Activated naive CD4-positive, alpha-beta T cell (primary cell): ENCODE measurements at places on chromosomes 1 and 21.

DNA sequence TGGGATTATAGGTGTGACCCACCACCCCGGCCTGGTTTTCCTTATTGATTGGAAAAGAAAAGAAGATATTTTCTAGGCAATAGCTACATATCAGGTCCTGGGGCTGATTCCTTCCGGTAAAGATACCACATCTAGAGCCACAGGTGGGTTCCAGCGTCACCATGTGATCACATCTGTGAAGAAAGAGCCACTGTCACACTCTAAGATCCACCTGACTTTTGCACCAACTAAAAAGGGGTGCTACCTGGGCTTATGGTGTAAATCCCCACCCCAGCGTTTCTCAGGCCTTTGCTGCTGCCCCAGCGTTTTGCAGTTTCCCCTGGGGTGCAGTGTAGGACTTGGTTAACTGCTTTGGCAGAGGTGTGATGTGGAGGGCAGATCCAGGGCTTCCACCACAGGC, 22.3 kb upstream of the PDE9A start:
- no peak for DNase-seq

DNA sequence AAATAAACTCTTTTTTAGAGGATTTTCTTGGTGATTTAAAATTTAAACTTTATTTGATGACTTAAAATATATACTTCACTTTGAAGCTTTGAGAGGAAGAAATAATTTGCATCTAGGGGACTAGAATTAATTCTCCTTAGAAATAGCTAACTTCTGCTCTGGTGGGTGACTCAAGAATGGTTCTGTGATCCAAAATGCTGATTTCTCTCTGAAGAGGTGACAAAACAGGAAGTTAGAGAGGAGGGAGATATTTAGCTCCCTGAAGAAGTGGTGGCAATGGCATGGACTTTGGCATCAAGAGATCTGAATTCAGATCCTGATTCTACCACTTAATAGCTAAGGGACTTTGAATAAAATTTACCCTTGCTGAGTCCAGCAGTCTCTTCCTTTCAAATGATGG, 125.8 kb upstream of the ATP1B1 start:
- no peak for DNase-seq

GRCh38 chr21:29351691-29352090, 53.0 kb downstream of the BACH1 start:
- DNase-seq = no peak

DNA sequence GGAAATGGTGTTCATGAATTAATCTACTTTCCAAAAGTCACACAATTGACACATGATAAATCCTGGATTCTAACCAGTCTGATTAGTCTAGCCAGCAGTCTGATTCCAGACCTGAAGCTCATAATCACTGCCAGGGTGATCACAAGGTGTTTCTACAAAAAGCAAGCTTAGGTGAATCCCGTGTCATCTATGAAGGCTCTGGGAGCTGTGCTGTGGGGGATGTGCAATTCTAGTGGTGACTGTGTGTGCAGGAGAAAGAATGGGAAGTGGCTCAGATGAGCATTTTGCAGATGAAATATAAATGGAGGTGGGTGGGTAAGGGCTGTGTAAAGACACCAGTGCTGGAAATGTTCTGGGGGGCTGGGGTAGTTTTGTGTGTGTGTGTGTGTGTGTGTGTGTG, 1.8 kb upstream of the NPPB start:
- DNase-seq = no peak

- peak; percentile 35 for DNase-seq
Measured at GRCh38 chr1:113871597-113872113, at the start of gene PTPN22. Gene PTPN22 (minus strand): TSS chr1:113871712.

- DNase-seq = no peak
Measured at GRCh38 chr1:8839990-8840389, 22.6 kb upstream of the RERE start.

- no peak for DNase-seq
Measured at GRCh38 chr1:92346866-92347640, 48.2 kb downstream of the RPAP2 start.

GRCh38 chr1:23791516-23792047, 637 bp downstream of the LYPLA2 start:
- no peak for DNase-seq

DNA sequence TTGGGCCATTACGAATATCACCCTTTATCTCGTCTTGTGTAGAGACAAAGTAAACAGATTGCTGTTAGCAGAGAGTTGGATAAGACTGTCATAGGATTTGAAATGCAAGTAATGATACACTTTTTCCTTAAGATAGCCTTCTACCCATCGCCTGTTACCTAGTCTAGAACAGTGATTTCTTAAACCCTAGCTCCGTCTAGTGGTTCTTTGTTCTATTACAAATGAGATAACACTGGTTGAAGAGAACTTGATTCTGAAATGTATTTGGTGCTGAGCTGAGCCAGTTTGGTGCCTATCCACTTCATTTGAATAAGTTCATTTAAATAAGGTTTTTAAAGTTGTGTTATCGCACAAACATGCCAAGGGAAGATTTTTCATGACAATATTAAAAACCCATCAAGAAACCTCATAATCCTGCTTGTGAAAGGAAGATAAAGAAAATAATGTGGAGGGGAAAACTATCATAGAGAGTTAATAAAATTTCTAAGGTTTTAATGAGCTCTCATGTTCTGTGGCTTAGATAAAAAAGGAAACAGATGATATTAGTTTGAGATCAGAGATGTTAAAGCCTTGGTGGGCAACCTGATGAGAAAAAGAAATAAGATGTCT, 1.5 kb upstream of the KCNH1 start:
- no peak for DNase-seq

DNA sequence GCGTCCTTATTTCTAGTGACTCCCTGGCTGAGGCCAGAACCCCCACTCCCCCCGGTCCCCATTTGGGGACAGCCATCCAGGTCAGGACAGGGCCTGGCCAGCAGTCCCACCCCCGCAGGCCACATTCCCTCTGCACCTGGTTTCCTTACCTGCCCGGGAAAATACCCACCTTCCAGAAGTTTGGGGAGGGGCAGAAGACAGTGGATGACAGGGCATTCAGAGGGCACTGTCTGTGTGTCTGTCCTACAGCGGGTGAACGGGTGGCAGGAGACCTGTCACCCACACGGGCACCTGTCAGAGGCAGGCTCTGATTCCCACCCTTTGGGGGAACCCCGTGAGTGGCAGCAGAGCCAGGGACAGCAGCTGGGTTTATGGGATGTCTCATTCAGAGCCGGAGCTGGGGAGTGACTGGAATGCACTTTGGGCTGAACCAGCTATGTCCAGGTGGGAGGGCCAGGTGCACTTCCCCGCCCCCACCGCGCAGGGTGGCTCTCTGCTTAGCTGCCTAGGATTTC, 2.0 kb downstream of the ARHGEF16 start:
- no peak for DNase-seq

DNA sequence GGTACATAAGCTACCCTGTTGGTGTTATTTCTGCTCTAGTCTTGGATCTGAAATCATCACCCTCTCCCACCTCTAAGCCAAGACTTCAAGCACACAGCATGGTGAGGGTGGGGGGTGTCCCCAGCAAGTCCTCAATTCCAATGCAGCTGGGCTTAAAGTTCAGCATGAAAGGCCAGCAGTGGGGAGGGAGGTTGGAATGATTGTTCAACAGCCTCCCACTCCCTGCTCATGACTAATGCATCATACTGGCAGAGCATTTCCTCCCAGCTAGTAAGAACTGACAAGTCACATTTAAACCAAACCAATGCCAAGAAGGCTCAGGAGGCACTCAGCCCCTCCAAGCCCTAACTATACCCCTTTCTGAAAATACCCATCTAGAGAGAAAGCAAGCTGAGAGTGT, 50.1 kb downstream of the TIAM1 start:
- DNase-seq = peak; percentile 32

- no peak for DNase-seq
Measured at GRCh38 chr1:172585348-172585747, 52.4 kb downstream of the SUCO start.

GRCh38 chr1:206693592-206693991, 8.9 kb downstream of the MAPKAPK2 start:
- no peak for DNase-seq

DNA sequence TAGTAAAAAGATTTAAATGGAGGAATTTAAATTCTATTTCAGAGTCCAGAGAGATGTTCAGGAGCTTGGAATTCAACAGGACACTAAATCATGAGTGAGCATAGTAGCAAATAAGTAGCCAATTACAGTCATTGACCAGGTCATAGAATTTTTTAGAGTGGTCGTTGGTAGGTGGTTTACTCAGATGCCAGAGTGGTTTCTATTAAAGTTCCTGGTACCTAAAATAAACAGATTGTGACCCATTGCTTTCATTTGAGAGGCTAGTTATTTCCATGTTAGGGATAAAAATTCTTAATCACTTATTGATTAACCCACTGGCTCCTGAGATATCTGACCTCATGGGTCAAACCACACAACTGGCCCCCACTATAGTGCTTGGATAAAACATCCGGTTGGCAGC, 201.3 kb downstream of the ASTN1 start:
- no peak for DNase-seq

- DNase-seq = no peak
Measured at GRCh38 chr1:29290414-29290985, 54.2 kb downstream of the PTPRU start.

- DNase-seq = no peak
Measured at GRCh38 chr1:212053993-212054392, 18.4 kb downstream of the DTL start.
